ENCODE measurements at places on chromosomes 12 and 14.

- no peaks in the 10 kb centered on the region for H3K27me3 ChIP-seq
- no peak overlapping the region for H3K27ac ChIP-seq
- H3K4me1 ChIP-seq, result peaks cover 6% of the 10 kb centered on the region
- no peak overlapping the region for H3K4me3 ChIP-seq
Measured at GRCh38 chr14:105275267-105275946, 25.4 kb downstream of the BRF1 start.

DNA sequence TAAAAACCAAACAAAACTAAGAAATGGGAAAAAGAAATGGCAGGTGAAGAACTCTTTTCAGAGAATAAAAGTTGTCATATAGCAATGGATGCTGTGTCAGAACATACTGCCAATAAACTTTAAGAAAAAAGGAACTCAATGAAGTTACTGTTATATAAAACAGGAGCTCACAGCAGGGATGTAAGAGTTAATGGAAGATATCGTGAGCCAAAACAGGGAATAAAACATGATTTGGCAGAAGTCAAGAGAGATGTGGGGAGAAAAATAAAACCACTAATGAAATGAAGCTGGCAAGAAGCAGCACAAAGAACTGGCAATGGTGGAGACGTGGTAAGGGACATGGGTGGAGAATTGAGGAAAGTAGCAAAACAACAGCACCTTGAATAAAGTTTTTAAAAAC, 61.0 kb downstream of the TAOK3 start:
- no peak overlapping the region for H3K4me3 ChIP-seq
- no peak for DNase-seq
- no peak overlapping the region for H3K27ac ChIP-seq
- H3K4me1 ChIP-seq, result peaks cover 22% of the 10 kb centered on the region
- H3K36me3 ChIP-seq, result peaks cover 4% of the 10 kb centered on the region
- H3K27me3 ChIP-seq, result no peaks in the 10 kb centered on the region

DNA sequence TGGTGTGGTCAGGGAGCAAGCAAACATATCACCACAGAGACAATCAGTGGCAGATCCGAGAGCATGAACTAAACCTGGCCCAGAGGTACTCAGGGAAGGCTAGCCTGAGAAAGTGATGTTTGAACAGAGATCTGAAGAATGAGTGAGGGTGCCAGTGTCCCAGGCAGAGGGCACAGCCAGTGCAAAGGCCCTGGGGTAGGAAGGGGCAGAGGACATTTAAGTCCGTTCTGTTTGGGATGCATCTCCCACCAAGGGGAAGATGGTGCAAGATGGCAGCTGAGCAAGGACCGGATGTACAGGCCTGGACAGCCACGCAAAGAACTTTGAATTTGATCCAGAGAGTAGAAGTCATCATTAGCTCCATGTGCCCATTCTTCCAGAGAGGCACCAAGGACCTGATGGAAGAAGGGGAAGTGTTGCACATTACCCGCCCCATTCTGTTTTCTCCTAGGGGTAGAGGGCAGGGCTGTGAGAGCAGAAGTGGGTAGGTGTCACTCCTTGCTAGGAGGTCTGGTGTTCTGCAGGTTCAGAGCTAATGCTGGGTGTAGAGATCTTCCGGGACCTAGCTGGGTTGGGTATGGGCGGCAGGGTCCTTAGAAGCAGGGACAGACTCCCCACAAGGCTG, 3.9 kb downstream of the DTX1 start:
- H3K36me3 ChIP-seq, result no peaks in the 10 kb centered on the region
- DNase-seq, result no peak

GRCh38 chr12:122326586-122326985, 60.3 kb upstream of the VPS33A start:
- peak overlapping the region; percentile 81 for H3K27ac ChIP-seq
- peak; percentile 34 for DNase-seq
- peak overlapping the region; percentile 24 for H3K4me3 ChIP-seq
- H3K4me1 ChIP-seq, result peaks cover 24% of the 10 kb centered on the region
- peaks cover 36% of the 10 kb centered on the region for H3K36me3 ChIP-seq

DNA sequence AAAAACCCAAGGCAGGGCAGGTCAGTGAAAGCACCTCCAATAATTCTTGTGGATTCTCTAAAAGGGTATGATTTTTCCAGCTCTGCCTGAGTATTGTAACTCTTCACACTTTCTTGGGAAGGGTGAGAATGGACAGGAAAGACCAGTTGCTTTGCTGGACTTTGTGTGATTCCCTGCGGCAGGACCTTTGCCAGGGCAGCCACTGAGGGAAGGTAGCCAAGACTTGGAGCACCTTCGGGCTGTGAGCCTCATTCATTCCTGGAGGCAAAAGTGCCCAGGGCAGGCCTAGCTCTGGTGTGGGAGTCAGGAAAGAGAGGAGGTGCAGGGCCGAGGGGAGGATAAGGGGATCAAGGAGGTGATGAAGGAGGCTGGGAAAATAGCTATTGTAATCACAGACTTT, 80.2 kb downstream of the VCPKMT start:
- no peak overlapping the region for H3K27ac ChIP-seq
- peaks cover 67% of the 10 kb centered on the region for H3K4me1 ChIP-seq
- peaks cover 54% of the 10 kb centered on the region for H3K36me3 ChIP-seq

GRCh38 chr12:105783983-105784947, 354.5 kb downstream of the NUAK1 start:
- no peaks in the 10 kb centered on the region for H3K36me3 ChIP-seq
- no peak overlapping the region for H3K4me3 ChIP-seq
- DNase-seq, result no peak

DNA sequence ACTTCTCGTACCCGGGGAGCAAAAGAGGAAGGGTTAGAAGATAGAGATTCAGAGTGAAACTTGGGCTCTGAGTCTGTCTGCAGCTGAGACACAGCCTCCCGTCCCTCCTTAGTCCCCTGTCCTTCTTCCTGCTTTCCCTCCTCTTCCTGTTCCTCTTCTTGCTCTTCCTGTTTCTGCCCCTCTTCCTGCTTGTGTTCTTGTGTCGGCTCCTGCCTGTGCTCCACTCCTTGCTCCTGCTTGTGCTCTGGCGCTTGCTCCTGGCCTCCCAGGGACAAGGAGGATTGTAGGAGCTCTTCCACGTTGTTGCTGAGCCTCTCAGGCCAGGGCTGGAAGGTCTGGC, 3.0 kb downstream of the ACRBP start:
- H3K27me3 ChIP-seq, result peaks cover 42% of the 10 kb centered on the region
- no peak for DNase-seq
- no peak overlapping the region for H3K27ac ChIP-seq
- peaks cover 30% of the 10 kb centered on the region for H3K36me3 ChIP-seq
- H3K4me1 ChIP-seq, result peaks cover 19% of the 10 kb centered on the region
- no peak overlapping the region for H3K4me3 ChIP-seq

DNA sequence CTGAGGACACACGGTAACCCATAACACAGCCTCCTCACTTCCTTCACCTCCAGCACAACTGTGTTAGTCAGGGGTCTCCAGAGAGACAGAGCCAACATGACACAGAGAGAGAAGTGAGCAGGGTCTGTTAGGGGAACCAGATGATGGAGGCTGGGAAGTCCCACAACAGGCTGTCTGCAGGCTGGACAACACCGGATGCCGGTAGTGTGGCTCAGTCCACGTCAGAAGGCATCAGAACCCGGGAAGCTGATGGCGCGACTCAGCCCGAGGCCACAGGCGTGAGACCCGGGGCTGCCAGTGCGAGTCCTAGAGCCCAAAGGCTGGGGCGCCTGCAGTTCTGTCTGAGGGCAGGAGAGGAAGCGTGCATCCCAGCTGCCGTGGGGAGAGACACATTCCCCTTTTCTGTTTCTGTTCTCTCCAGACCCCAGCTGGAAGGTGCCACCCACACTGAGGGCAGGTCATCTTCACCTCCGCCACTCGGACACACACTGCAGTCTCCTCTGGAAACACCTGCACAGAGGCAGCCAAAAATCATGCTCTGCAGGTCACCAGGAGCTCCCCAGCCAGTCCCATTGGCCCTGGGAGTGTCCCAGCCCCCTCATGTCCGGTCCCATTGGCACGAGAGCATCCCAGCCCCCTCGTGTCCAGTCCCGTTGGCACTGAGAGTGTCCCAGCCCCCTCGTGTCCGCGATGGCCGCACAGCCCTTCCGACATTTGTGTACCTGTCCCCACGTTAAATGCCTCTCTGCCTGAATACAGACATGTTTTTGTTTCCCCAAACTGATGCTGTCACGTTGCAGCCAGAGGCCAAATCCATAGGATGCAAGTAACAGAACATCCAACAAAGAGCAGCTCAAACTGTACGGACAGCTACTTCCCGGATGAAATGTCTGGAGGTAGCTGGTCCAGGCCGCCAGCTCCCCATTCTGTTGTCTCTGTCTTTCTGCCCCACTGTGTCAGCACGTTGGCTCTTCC, 7.9 kb upstream of the FBRSL1 start:
- peaks cover 25% of the 10 kb centered on the region for H3K4me1 ChIP-seq
- no peak for DNase-seq

DNA sequence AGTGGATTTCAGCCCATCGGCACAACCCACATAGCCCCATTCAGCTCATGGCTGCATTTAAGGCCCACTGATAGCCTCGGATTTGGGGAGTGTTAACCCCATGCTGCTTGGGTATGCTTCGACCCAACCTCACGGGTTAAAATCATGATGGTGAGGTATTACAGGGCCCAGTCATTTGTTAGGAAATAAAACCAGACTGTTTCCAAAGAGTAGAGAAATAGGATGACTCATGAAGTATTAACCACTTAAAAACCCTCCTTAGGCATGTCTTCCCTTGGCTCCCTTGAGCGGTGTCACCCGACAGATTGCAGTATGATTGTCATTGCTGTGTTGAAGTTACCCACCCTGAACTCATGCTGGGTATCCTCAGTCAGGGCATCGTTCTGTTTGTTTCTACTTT, 289.1 kb downstream of the CACNA1C start:
- no peak overlapping the region for H3K27ac ChIP-seq
- peaks cover 24% of the 10 kb centered on the region for H3K27me3 ChIP-seq
- H3K4me3 ChIP-seq, result no peak overlapping the region

- H3K4me3 ChIP-seq, result peak overlapping the region; percentile 100
- peak; percentile 30 for DNase-seq
- peaks cover 22% of the 10 kb centered on the region for H3K36me3 ChIP-seq
- H3K27me3 ChIP-seq, result peaks cover 3% of the 10 kb centered on the region
Measured at GRCh38 chr12:109999983-110000505, 814 bp downstream of the ANKRD13A start.

- peaks cover 31% of the 10 kb centered on the region for H3K4me1 ChIP-seq
- no peaks in the 10 kb centered on the region for H3K36me3 ChIP-seq
- DNase-seq, result peak; percentile 16
Measured at GRCh38 chr12:49624921-49625577, 1.7 kb downstream of the PRPF40B start.

- no peak for DNase-seq
- no peaks in the 10 kb centered on the region for H3K27me3 ChIP-seq
- no peaks in the 10 kb centered on the region for H3K36me3 ChIP-seq
- peak overlapping the region; percentile 96 for H3K4me3 ChIP-seq
- H3K27ac ChIP-seq, result peak overlapping the region; percentile 98
- H3K4me1 ChIP-seq, result peaks cover 50% of the 10 kb centered on the region
Measured at GRCh38 chr14:23005451-23006187, 4.3 kb downstream of the C14orf93 start.

DNA sequence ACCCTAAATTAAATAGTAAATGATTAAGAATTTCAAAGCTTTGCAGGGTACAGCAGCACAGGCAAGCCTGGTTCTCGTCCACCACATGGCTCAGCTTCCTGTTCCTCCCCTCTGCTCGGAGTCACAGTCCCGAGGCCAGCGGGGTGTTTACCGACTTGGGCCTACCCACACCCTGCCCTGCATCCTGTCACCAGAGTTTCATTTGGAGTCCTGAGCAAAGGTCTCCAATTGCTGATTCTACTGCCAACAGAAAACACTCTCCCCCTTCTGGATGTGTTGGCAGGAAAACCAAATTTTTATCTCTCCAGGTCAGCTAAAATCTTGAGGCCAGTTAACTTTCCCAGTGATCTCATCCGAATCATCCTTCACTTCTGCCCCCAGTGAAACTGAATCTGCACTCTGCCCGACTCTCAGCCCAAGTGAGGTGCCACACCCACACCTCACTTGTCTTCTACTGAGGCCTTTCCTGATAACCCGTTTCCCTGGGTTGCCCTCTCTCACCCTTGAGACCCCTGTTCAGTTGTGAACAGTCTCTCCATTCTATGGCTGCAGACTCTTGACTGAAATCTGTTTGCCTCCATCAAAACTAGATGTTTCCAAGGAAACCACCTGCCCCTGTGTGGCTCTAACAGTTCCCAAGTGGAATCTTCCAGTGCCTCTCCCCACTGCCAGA, 71.2 kb downstream of the VCPKMT start:
- H3K27me3 ChIP-seq, result no peaks in the 10 kb centered on the region
- H3K4me3 ChIP-seq, result peak overlapping the region; percentile 24
- peak overlapping the region; percentile 96 for H3K27ac ChIP-seq
- peak; percentile 90 for DNase-seq

DNA sequence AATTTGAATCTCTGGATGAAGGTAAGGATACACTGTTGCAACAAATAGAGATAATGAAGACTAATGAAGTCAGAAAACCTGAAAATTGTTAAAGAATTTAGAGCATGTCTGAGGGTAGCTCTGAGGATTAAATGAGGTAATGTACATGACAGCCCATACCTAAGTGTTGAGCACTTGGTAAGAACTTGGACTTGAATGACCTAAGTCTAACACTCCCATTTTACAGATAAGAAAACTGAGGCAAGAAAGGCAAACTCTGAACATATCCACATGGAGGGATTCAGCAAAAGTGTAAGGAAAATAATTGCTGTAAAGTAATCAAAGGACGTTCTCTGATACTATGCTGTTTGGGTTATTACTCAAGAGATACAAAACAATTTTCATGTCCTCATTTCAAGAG, 29.0 kb downstream of the PTPRB start:
- no peak for DNase-seq
- H3K4me3 ChIP-seq, result no peak overlapping the region
- H3K27me3 ChIP-seq, result peaks cover 41% of the 10 kb centered on the region
- no peak overlapping the region for H3K27ac ChIP-seq
- no peaks in the 10 kb centered on the region for H3K36me3 ChIP-seq

DNA sequence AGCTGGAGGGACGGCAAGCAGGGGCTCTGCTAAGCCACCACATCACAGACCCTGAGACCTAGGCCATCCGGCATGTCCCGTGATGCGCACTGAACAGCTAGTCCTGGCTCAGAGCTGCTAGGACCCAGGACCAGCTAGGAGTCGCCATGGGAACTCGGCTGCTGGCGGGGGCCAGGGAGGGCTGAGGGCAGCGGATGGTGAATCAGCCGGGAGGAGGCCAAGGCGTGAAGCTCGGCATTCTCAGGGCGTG, 5.1 kb downstream of the AHNAK2 start:
- H3K36me3 ChIP-seq, result no peaks in the 10 kb centered on the region
- H3K27me3 ChIP-seq, result peaks cover 58% of the 10 kb centered on the region
- no peak for DNase-seq
- H3K4me1 ChIP-seq, result peaks cover 8% of the 10 kb centered on the region
- no peak overlapping the region for H3K4me3 ChIP-seq

DNA sequence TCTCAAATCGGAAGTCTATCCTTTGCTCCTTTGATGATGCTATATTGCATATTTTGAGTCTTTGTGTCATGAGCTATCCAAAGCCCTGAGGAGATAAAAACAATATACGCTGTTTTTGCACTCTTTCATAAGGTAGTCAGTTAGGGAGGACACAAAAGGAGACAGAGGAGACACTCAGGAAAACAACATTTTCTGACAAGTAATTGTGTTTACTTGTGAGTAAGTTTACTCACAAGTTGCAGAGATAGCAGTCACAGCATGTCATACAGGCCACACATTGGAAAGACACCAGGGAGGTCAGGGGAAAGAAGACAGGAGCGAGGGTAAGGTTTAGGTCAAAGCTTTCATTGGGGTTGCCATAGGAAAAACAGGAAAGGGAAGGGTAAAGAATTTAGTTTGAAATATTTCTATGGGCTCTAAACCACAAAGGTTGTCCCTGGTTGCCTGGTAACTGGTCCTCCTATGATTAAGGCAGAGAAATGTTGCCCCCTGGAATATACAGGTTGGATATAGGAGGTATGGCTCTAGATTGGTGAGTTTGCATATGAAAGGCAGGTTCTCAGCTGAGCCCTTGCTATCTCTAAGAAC, 7.4 kb upstream of the GABARAPL1 start:
- H3K4me3 ChIP-seq, result no peak overlapping the region
- DNase-seq, result no peak
- H3K27me3 ChIP-seq, result peaks cover 25% of the 10 kb centered on the region
